Germinal center (tissue), 1 donor: ENCODE measurements at places on chromosomes 16 and 17.

DNA sequence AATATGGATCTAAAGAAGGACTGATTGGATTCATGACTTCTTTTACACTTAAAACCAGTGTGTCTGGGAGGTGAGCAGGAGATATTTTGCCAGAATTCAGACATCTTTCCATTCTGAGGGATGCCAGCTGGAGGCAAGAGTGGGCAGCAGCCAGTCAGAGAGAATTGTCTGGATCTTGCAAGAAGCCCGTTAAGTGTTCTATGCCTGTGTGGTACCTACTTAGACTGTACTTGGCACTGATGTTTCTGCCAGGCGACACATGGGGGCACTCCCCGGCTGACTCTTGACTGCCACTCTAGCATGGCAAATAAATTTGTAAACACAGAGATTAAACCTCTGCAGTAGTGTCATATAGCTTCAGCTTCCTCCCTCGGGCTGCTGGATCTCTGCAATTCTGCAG is 247.7 kb downstream of the UTP18 start:
- no peak for DNase-seq

- no peak for DNase-seq
Observed at GRCh38 chr17:6559753-6560215, 3.4 kb upstream of the PITPNM3 start.

- DNase-seq: no peak
Observed at GRCh38 chr17:10779609-10780008, 24.3 kb downstream of the TMEM238L start.

DNA sequence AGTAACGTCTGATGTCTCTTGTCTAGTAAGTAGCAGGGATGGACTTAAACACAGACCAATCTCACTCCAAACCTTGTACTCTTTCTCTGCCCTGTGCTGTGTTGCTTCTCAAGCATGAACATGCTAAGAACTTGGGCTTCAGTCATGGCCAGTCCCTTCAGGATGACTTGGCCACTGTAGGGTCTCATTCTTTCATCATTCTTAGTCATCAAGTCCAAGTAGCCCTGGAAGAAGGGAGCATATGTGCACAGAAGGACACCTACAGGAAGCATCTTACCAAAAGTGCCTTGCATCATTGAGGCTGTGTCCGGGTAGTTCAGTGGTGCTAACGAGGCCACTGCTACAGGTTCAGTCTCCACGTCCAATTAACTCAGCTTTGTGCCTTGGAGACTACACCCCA is 80.7 kb downstream of the CDK5R1 start:
- no peak for DNase-seq

DNA sequence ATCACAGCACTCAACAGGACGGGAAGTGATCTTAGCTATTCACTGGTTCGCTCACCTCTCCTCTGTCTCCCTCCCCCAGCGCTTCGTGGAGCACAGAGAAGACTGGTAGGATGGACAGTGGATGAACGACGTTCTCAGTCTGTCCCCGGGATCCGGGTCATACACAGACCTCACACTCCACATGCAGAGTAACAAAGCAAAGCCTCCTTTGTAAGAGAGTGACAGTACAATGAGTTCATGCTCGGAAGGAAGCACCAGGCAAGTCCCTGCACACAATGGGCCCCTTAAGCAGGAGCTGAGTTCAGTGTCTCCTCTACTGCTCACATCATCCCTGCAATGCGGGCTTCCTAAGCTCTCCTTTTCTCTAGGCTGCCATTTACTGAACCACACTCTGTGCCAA is 356.9 kb downstream of the C16orf95 start:
- no peak for DNase-seq

GRCh38 chr17:52384695-52385094 is 226.2 kb upstream of the CA10 start:
- DNase-seq: no peak

DNA sequence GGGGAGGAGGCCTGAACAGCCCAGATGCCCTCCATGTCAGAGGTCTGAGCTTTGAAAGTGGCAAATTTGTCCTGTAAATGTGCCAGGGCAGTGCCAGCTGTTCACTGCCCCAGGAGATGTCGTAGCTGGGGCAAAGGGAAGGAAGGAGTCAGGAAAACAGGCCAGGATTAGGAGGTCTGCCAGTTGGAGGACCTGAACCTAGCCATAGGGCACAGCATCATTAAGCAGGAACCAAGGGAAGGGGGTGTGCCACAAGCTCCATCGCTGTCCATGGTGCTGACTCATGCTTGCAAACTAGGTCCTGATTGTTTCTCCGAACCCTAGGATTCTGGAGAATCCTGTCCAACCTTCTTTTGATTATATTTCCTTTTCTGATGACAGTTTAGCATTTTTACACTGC is 124.2 kb downstream of the TMEM132E start:
- DNase-seq: no peak

GRCh38 chr17:79657036-79657435 is 46.2 kb upstream of the RBFOX3 start:
- no peak for DNase-seq

DNA sequence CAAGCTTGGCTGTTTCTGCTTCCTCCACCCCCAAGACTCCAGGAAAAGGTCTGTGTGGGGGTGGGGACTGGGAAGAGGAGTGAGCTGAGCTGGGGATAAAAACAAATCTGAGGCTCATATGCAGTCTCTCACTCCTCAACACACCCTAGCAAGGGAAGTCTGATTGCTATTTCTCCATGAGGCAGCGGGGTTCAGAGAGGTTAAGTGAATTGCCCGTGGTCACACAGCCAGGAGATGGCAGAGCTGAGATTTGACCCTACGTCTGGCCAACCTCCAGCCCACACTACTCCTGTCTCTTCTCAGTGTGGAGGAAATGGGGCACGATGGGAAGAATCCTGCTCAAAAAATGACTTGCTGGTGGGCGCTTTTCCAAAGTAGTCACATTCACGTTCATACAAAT is 4.8 kb upstream of the ABCC3 start:
- no peak for DNase-seq

DNA sequence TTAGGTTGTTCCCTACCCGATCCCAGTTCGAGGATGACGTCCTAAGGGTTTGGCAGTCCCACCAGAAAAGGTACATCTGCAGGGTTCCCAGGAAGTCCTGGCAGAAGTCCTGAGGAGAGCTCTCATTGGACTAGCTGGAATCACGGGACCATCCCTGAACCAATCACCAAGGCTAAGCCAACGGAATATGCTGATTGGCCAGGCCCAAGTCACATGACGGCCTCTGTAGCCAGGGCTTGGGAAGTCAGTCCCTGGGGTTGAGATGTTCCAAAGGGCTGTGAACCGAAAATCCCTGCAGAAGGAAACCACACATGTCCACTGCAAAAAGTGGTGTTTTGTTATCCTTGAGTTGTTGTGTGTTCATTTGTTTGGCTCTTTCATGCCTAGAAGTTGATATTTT is 68.2 kb upstream of the ZNF423 start:
- DNase-seq: no peak

DNA sequence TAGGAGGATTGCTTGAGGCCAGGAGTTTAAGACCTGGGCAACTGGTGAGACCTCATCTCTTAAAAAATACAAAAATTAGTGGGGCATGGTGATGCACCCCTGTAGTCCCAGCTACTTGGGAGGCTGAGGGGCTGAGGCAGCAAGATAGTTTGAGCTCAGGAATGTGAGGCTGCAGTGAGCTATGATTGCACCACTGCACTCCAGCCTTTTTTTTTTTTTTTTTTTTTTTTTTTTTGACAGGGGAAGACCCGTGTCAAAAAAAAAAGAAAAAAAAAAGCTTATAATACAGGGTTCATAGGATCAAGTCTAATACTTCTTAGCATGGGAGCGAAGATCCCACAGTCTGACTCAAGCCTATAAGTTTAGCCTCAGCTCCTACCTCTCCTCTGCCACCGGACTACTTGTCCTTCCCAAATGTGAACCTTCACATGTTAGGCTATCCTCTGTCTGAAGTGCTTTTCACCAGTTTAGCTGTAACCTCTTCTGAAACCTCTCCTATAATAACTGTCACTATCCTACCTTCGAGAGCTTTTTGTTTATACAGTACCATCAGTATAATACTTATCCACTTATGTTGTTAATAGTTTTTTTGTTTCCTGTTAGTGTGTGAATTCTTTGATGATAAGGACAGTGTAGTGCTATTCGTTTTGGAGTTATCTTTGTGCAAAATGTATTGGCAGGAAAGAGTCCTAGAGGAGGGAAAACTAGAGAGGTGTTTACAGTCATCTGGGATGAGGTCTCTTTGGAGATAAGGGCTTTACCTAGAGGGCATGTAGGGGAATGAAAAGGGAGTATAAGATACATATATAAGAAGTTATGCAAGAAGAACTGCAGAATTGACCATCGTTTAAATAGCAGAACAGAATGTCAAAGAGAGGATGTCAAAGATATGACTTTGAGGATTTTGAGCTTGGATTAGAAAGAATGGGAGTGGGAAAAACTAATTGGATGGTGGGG is 15.5 kb downstream of the CPD start:
- DNase-seq: no peak

GRCh38 chr16:56190048-56190676 is 1.1 kb upstream of the GNAO1 start:
- DNase-seq: no peak

- DNase-seq: no peak
Observed at GRCh38 chr17:73952082-73952479, 251.4 kb upstream of the RPL38 start.

GRCh38 chr16:28984619-28985135 is at the start of gene LAT:
TSS of gene LAT (plus strand) at chr16:28985052. CDS start at chr16:28985418, 366 bp downstream.
- DNase-seq: peak; percentile 21

DNA sequence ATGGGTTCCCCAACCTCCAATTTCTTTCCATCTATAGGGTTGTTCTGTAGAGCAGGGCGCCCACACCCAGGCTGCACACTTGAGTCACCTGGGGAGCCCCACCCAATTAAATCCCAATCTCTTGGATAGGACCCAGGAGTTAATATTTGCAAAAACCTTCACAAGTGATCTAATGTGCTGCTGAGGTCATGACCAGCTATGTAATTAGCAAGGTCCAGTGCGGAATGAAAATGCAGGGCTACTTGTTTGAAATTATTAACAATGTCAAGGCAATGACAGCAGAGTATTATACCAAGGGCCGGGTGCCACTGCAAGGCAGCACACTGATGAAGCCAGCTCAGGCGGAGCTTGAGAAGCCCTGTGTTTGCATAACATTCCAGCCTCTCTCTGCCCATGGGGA is 302.7 kb downstream of the MAF start:
- DNase-seq: no peak
